NCI-H2171 (cell line): ENCODE measurements at places on chromosomes 5 and 9.

DNA sequence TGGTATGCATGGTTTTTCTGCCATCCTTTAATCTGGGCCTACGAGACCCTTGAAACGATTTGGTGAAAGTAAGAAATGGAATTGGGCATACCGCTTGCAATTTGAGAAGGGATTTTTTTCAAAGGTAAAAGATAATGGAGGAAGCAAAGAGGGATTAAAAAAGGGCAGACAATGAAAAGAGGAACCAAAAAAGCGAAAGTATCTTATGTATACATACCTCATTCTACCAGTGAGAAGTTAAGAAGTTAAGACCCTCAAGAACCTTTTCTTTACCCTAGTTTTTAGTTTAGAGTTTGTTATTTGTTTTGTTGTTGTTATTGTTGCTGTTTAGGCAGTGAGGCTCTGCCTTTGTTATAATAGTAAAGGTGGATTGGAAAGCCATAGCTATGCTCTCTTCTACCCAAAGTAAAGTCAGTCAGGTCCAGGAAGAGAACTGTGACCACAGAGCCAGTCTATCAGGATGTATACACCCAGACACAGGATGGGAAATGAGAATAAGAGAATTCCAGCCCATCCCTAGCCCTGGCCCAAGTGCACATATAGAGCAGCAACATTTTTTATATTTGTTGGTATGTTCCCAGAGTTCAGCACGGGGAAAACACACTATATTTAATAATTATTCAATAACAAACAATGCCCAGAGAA, 166.6 kb downstream of the RFX3 start:
- no peak for DNase-seq

DNA sequence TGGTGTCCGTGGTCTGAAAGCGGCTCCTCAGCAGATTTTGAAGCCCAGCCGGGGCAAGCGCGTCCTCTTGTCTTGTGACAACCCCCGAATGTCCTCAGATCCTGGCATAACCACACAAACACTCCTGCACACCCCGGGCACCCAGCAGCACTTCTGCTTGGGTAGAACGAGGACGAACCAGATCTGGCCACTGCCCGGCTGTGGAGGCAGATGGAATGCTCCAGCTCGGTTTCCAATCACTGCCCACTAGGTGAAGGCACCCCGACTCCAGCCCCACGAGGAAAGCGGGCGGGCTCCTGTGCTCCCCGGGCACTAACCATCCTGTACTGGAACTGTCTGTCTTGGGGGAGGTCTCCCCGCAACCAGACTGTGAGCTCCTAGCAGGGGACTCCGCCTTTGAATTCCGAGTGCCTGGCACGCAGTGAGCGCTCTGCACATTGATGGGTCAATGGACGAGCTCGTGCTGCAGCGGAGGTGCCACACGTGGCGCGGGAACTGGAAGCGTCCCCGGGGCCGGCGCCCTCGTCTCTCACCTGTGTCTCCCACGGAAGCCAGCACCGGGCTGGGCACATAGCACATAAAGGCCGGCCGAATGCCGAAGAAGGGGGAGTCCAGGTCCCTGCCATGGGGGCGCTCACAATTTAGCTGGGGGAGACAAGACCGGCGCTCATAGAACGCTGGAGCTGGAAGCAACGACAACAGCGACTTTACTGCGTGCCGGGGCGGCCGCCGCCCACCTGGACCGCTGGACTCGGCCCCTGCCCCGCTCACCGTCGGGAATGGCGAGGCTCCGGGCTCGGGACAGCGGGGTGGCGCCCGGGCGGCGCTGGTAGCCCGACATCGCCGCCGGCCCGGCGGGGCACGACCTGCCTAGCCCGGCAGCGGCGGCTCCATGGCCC, 608 bp downstream of the ENTR1 start:
- DNase-seq: peak; percentile 19

DNA sequence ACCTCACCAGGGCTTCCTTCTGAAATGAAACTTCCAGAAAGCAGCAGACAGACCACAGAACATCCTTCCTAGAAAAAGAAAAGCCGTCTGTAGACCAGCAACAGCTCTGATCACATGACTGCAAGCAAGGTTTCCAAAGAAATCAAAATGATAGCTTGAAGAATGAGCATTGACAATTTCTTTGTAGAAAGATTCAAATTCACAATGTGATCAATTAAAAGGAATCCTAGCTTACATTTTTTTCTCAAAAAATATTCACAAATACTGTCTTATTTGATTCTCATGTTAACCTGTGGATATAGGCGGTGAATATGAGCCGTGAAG, 144.9 kb downstream of the MTX3 start:
- no peak for DNase-seq

DNA sequence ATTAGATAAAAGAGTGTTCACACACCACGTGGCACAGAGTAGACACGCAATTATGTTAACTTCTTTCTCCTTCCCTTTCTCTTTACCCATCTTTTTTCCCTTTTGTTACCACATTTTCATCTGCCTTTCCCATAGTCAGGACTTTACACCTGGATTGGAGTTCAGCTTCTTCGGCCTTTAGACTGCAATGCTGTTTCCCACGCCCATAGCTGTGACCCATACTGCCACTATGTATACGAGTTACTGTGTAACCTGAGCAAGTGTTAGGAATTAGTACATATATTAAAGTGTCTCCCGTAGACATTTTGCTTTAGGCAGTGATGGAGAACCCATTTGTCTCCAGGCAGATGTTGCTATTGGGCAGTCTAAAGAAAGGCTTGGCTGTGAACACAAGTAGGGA, 143.6 kb upstream of the SLC28A3 start:
- DNase-seq: no peak

GRCh38 chr5:110718311-110718710, 8.2 kb downstream of the TMEM232 start:
- DNase-seq: no peak
